Vagina (tissue), 2 donors: ENCODE measurements at places on chromosomes 11 and 22.

- DNase-seq = no peak
Observed at GRCh38 chr22:35638001-35638400, 10.2 kb upstream of the APOL6 start.

DNA sequence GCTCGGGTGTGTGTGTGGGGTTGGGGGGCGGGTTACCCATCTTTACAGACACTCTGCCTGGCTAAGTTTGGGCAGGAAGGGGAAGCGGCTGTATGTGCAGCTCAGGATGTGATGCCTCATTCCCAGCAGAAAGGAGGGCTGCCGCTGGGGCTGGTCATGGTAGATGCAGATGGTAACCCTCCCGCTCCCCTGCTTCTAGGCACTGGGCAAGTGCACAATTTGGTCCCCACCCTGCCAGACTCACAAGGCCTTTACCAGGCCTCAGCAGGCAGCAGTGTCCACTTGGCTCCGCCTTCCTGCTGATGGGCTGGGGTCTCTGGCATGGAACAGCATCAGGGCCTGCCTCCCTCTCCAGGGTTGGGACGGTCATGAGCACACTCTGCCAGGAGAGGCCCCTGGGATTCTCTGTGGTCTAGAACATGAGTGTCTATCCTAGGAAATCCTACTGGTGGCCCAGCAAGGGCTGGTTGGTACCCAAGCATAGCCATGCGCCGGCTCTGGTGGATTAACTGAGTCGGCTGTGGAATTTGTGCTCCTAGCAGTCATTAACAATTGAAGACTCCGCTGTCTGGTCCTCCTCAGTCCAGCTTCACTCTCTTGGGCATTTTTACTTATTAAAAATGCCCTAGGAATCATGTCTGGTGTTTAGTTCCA is 4.2 kb downstream of the LMO1 start:
- no peak for DNase-seq

DNA sequence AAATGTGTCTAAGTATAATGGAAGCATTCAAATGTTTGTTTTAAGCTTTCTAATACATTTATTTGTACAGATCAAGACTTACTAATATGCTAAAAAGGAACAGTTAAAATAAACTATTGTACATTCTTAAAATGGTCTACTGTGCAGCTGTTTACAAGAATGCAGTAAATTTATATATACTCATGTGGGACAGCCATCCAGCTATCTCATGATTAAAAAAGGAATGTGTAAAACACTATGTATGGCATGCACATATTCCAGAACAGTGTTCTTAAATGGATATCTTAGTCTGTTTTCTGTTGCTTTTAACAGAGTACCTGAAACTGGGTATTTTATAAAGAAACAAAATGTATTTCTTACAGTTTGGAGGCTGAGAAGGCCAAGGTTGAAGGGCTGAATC is 30.2 kb upstream of the CSTF3 start:
- DNase-seq = no peak

- no peak for DNase-seq
Observed at GRCh38 chr11:19226378-19227195, 14.2 kb downstream of the E2F8 start.

- DNase-seq = no peak
Observed at GRCh38 chr11:81070948-81071347, 1630.1 kb upstream of the TENM4 start.

GRCh38 chr11:57568330-57568766 is 876 bp upstream of the UBE2L6 start:
- no peak for DNase-seq

- no peak for DNase-seq
Observed at GRCh38 chr11:78039919-78040671, 17.0 kb upstream of the KCTD14 start.

DNA sequence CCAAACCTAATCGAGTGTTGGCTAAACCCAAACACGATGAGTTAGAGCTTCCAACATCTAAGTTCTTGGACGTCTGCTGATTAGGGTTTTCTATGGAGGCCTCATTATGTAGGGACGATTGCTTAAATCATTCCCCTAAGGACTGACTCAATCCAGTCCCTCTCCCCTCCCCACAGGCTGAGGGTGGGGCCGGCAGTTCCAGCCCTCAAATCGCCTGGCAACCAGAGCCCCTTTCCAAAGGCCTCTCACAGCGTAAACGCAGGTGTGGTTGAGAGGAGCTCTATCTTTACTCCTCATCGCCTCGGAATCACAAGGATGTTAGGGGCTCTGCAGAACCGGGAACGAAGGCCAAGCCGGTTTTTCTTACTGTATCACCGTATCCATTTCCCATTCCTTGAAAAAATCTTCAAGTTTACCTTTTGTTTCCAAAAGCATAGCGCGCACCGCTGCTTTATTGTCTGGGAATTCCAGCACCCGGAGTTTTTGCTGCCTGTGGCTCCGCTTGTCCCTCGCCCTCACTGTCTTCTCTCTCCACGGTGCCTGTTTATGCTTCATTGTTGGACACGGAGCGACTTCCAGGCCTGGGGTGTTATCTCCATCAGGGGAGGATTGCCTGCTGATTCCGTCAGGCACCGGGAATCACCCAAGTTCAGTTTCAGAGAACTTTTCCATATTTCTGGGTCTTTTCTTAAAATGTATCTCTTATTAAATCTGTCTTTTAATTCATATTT is 13.8 kb upstream of the IFITM3 start:
- peak; percentile 94 for DNase-seq

DNA sequence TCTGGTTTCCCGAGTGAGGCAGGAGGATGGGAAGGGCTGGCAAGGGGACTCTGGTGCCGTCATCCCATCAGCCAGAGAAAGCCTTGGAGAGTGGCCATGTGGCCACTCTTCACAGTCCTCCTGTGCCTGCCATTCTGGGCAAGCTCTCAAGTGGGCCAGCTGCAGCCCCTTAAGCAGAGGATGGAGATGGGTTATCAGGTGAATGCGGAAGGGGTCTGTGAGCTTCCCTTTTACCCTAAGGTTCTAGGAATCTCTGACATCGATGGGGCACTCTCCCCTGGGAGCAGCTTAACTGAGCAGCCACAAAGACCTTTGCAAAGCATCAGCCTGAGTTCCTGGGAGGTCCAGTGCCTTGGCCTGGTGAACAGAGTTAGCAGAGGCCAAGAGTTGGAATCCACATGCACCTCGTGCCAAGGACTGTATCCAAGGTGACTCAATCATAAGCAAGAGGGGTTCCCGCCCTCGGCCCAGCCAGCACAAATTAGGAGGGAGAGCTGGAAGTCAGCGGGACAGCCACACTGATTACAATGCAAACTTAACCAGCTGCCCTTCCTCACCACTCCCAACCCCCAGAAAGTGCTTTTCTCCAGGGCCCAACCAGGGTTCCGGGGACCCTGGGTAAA is 193.6 kb downstream of the BUD13 start:
- DNase-seq = no peak

DNA sequence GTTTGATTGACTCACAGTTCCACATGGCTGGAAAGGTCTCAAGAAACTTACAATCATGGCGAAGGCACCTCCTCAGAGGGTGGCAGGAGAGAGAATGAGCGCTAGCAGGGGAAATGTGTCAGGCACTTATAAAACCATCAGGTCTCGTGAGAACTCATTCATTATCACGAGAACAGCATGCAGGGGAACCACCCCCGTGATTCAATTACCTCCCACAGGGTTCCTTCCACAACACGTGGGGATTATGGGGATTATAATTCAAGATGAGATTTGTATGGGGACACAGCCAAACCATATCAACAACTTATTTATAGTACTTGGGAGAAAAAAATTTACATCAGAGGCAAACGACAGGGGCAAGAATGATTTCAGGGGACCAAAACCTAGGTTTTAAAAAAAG is 3.0 kb downstream of the ME3 start:
- DNase-seq = no peak

DNA sequence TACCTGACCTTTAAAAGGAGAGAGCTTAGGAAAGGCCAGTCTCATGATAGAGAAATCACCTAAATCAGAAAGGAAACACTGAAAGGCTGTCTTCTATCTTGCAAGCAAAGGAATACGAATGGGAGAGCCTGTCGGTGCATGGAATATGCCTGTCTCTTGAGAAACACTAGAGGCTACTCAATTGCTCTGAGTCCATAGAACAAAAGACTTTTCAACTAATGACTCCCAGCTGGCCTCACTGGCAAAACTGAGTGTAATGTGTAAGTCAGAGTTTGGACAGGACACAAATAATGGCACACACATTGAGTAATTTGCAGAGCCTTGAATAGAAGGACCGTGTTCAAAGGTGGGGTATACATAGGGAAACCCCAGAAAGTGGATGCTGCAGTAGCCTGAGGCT is 171.0 kb upstream of the ARHGAP20 start:
- DNase-seq = no peak

GRCh38 chr11:75533896-75534258 is 8.1 kb upstream of the GDPD5 start:
- DNase-seq = no peak

DNA sequence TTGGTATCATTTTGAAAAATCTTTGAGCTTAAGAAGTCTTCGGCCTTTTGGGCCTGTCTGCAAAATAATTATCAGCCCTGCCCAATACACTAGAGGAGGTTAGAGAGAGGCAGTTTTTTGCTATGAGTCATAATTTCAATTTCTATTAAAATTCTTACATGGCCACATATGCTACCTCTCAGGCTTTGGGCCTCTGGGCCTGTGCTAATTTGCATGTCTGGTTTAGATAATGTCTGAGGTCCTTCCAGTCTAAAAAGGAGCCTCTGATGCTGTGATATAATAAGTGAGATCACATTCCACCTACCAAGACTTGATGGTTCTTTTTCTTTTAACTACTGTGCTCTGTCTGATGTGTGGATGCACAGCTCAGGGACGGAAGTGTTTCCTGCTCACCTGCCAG is 70.8 kb downstream of the KCNJ1 start:
- no peak for DNase-seq

DNA sequence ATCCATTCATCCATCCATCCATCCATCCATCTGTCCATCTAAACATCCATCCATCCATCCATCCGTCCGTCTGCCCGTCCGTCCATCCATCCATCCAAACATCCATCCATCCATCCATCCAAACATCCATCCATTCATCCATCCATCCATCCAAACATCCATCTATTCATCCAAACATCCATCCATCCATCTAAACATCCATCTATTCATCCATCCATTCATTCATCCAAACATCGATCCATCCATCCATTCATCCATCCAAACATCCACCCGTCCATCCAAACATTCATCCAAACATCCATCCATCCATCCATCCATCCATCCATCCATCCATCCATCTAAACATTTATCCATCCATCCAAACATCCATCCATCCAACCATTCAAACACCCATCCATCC is 45.3 kb upstream of the SMIM38 start:
- no peak for DNase-seq

- DNase-seq = no peak
Observed at GRCh38 chr11:12286606-12287005, 90.8 kb upstream of the PARVA start.
